ENCODE measurements at places on chromosomes 3 and 15. TPM values are rescaled to one million over a fixed set of nuclear protein-coding genes. Genes with fewer than 3 reads are reported as not detected.

COL8A1 gene
- total RNA-seq = 6.9 TPM

LMOD3 gene
- total RNA-seq = 0.11 TPM

TGM5 gene
- total RNA-seq = not detected

TOMM70 gene
- total RNA-seq = 43.5 TPM

EPHB3 gene
- 132 TPM for total RNA-seq

FOXL2NB gene
- total RNA-seq = 0.11 TPM

BLOC1S6 gene
- total RNA-seq = 28.7 TPM

ZNF770 gene
- 22.6 TPM for total RNA-seq

WDR82 gene
- 30.7 TPM for total RNA-seq

LRRN1 gene
- total RNA-seq = 0.85 TPM

CPN2 gene
- total RNA-seq = 0.36 TPM

SMCO1 gene
- total RNA-seq = 0.45 TPM

ITPKA gene
- 6.0 TPM for total RNA-seq

RLBP1 gene
- total RNA-seq = not detected

TMEM212 gene
- total RNA-seq = not detected

SLC25A36 gene
- total RNA-seq = 85.7 TPM

GRK7 gene
- not detected for total RNA-seq

LEKR1 gene
- total RNA-seq = 0.42 TPM

UPK1B gene
- 1.0 TPM for total RNA-seq

ETV5 gene
- total RNA-seq = 16.3 TPM

CPNE9 gene
- not detected for total RNA-seq

GTF2E1 gene
- 22.1 TPM for total RNA-seq

KCNMB3 gene
- total RNA-seq = 2.7 TPM

ISY1 gene
- total RNA-seq = 20.1 TPM

MB21D2 gene
- total RNA-seq = 4.0 TPM

SCAANT1 gene
- not detected for total RNA-seq

ONECUT1 gene
- 0.18 TPM for total RNA-seq

LSAMP gene
- 4.8 TPM for total RNA-seq

EPHA3 gene
- total RNA-seq = 9.2 TPM

TMOD2 gene
- total RNA-seq = 2.7 TPM

SERPINI2 gene
- total RNA-seq = not detected

WDR93 gene
- total RNA-seq = 0.06 TPM

FETUB gene
- not detected for total RNA-seq

FEZF2 gene
- not detected for total RNA-seq

TMEM108 gene
- total RNA-seq = 0.49 TPM

FBXW12 gene
- 0.51 TPM for total RNA-seq

EFCC1 gene
- total RNA-seq = 0.11 TPM

NPAP1 gene
- 0.28 TPM for total RNA-seq

SLC15A2 gene
- 2.7 TPM for total RNA-seq

LSMEM2 gene
- 29.2 TPM for total RNA-seq

P2RY1 gene
- 4.6 TPM for total RNA-seq

ROPN1B gene
- total RNA-seq = not detected
